ENCODE measurements at places on chromosomes 5 and 9.

- DNase-seq: no peak
Observed at GRCh38 chr5:50923768-50924494, 257.5 kb downstream of the PARP8 start.

DNA sequence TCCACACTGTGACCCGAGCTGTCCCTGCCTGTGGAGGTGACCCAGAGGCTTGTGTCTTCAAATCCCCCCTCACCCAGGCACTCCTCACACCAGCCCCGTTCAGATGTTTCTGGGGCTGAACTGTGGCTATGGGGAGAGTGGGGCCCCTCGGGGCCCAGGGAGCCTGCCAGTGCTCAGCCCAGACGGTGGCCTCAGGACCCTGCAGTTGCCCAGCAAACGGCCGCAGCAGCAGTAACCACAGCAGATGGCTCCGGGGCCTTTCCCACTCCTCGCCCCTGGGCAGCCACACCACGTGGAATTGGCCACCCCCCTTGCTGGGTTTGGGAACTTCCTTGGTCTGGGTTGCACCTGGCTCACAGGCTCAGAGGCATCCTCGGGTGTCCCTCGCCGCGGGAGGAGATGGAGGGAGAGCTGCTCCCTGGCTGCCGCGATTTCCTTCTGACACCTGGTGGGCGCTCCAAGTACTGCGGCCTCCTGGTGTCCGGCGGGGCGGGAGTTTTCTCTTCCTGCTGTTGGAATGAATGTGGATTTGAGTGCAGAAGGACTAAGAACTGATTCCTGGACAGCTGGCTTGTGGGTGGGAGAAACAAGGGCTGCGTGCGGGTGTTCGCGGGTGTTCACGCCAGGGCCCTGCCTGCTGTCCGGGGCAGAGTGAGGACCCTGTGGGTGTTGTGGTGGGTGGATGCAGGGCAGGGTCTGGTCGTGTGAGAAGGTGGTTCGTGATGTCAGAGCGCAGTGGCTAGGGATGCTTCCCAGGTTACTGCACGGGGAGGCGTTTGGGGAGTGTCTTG lies 97.5 kb downstream of the COL5A1 start:
- peak; percentile 31 for DNase-seq

DNA sequence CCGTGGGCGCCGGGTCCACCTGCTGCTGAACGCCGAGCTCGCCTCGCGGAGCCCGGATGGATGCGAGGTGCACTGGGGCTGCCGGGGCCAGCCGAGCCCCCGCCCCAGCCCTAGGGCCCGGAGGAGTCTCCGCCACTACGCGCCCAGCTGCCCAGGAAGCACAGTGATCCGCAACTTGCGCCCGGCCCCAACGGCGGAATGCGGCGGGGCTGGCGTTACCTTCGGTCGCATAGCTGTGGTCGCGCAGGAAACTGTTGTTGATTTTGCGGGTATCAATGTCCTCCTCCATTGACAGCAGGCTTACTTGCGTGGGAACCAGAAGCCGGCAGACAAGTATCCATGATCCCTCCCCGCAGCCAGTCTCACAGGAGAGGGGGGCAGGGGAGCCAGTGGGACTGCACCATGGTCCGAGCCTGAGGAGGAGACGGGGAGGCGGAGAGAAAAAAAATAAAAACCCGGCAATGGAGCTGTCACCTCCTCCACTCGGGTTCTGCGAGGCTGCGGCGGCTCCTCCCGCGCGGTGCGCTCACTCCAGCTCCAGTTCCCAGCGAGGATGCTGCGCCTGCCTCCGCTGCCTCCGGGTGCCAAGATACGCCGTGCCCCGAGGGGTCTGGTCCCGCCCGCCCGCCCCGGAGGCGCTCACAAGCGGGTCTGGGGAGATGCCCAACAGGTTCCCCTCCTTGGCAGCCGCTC lies 628 bp downstream of the PPP2R2B start:
- peak; percentile 6 for DNase-seq

- no peak for DNase-seq
Observed at GRCh38 chr5:112885001-112885400, 23.9 kb downstream of the SRP19 start.

DNA sequence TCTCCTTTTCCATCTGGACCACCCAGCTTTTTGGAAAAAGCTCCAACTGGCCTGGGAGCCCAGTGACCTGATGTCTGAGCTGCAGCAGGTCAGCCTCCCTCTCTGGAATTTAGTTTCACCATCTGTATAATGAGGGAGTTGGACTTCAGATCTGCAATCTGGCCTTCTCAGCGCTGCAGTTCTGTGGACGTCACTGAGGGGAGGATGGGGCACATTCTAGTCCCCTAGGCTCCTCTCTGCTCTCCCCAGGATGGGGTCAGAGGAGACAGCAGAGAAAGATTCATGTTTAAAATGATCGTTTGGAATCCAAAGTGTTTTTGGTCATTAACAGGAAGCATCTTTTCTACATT lies 10.2 kb downstream of the OR13J1 start:
- no peak for DNase-seq

DNA sequence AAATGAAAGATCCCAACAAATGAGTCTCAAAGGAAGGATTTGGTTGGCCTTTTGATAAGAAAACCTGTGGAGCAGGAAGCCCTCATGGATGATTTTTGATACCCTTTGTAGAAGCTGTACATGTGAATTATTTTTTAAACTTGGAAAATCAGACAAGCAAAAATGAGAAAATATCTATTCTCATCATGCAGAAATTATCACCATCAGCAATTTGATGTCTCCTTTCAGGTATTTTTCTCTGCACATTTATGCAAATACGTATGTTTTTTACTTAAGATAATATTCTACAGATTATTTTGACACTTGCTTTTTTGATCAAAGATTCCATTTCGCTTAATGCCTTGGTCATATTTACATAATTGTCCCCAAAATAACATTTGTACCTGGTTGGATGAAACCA lies 7.2 kb downstream of the BTNL9 start:
- DNase-seq: no peak

DNA sequence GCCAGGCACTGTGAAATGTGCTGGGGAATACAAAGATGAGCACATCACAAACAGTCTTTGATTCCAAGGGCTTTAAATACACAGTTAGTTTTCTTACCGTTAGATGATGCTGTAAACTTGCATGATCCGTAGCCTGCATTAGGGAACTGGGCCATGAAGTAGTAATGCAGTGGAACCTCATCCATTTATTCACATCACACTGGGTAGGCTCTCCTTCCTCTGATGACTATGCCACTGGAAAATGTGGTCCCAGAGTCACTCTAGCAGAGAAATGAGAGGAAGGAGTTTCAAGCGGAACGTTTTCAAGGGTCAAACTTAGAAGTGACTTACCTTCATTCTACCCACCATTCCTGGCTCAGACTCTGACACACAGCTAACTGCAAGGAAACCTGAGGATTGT lies 26.4 kb downstream of the ZFAND5 start:
- DNase-seq: no peak

- no peak for DNase-seq
Observed at GRCh38 chr5:44506561-44506960, 117.3 kb upstream of the FGF10 start.

DNA sequence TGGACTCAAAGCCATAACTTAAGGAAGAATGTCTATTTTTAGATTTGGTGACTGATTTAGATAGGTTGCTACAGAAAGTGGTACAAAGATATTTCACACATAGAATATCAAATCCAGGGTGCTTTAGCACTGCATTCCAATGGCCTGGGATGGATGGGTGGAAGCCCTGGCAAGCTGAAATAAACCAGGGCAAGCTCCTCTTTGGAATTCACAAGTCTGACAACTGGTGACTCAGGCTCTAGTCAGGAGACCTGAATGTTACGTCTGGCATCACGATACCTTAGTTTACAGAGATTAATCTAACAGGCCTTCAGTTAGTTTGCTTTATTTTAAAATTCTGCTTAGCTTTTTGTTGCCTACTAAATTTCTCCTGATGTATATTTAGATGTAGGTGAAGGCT lies 144.0 kb downstream of the TMC1 start:
- no peak for DNase-seq

GRCh38 chr5:150458802-150459557 lies 9.4 kb upstream of the RPS14 start:
- peak; percentile 90 for DNase-seq

DNA sequence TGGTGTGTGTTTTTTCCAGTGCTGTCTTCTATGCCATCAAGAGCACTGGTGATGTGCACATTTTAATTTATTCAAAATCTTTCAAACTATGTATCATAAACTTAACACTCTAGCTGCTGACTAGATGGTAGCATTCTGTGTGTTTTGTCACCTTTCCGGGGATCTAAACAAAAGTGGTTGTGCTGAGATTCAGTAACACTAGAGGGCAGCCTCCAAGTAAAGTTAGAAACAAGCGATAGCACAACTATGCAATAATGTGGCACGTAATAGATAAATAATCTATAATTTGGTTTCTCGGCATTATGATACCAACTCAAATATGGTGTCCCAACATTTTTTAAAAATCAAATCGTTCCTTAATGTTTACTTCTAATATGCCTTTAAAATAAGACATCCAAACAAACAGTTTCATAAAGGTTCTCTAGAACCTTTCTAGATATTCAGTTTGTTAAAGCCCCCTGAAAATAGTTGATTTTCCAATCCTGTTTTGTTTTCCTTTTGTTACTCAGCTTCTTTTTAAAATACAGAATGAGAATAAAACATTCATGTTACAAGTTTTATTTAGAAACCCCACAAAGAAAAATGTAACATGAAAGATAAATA lies 16.9 kb downstream of the SEMA6A start:
- no peak for DNase-seq

DNA sequence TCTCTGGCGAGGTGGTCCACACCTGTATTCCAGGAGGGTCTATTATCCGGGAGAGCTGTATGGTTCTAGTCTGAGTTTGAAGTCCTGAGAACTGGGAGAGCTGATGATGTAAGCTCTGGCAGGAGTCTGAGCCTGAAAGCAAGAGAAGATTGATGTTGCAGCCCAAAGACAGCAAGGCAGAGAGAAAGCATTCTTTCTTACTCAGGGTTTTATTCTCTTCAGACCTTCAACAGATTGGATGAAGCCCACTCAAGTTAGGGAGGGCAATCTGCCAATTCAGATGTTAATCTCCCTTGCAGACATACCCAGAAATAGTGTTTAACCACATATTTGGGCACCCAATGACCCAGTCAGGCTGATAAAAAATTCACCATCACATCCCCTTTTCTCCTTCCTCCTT lies 159.1 kb downstream of the CCDC171 start:
- no peak for DNase-seq

GRCh38 chr9:34154057-34154456 lies 24.8 kb upstream of the UBAP1 start:
- no peak for DNase-seq

Measured in stimulated activated CD4-positive, alpha-beta T cell treated with anti-CD3 and anti-CD28 coated beads, Interleukin-4, amount 100 ng/mL, for 24 hours (primary cell).